ENCODE measurements at places on chromosomes 2 and 18.

DNA sequence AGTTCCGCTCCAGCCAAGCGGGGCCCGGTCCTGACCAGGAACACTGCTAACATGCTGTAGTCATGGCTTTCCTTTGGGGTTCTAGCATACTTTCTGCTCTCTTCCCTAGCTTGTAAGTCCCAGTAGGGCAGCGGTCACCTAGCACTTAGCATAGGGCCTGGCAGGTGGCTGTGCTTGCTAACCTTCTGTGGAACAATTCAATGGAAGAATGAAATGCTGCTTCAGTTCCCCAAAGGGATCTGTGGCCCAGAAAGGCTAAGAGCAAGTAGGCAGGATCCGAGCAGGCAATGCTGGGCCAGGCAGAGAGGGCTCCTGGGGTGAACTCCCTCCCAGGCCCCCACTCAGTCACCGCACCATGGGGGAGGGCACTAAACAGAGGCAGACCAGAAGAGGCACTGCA is 266.8 kb downstream of the CELF4 start:
- DNase-seq: no peak

DNA sequence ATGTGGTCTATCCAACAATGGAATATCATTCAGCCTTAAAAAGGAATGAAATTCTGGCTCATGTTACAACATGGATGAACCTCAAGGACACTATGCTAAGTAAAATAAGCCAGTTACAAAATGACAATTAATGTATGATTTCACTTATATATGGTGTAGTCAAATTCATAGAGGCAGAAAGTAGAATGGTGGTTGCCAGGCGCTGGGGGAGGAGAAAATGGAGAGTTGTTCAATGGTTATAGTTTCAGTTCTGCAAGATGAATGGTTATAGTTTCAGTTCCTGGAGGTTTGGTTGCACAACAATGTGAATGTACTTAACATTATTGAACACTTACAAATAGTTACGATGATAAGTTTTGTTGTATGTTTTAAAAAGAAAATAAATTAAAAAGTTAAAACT is 79.2 kb upstream of the IL1R2 start:
- DNase-seq: no peak

GRCh38 chr2:128563348-128563687 is 244.7 kb upstream of the HS6ST1 start:
- no peak for DNase-seq

- DNase-seq: no peak
Measured at GRCh38 chr18:61402726-61403125, 69.5 kb downstream of the CDH20 start.

- no peak for DNase-seq
Measured at GRCh38 chr2:33984131-33984530, 385.0 kb upstream of the FAM98A start.

DNA sequence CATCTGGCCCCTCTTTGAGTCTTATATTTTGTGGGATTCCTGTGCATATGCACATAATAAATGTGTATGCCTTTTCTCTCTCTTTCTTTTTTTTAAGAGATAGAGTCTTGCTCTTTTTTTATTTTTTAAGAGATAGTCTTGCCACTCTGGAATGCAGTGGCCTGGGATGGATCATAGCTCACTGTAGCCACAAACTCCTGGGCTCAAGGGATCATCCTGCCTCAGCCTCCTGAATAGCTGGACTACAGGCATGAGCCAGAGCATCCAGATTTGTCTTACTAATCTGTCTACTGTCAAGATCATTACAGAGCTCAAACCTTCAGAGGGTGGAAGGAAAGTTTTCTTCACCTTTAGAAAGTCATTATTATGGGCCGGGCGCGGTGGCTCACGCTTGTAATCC is 342.2 kb upstream of the LRRTM4 start:
- DNase-seq: no peak

DNA sequence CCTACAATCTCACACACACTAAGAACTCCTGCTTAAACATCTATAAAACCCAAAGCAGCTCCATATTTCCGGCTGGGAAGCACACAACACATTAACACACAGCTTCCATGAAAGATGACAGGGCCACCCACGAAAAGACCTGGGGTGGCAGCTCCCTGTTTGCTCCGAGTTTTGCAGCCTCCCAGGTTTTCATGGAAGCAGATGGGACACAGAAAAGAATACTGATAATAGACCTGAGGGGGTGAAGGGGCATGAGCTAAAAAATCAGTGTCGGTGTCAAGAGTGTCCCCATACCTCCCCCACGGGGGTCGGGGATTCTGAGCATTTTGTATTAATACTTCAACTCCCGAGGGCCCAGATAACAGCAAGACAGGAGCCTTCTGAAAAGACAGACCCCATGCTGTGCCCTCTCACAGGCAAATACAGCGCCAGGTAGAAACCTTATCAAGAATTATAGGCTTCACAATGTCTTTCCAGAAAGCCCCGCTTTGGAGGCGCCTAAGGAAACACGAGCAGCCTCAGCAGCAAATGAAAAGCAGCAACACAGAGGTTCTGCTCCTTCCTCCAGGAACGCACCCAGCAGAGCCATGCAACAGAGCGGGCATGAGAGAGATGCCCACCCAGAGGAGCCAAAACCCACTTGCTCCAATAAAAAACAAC is 50.5 kb downstream of the ZNF516 start:
- no peak for DNase-seq

- DNase-seq: no peak
Measured at GRCh38 chr2:23330214-23330613, 54.8 kb upstream of the KLHL29 start.

- DNase-seq: no peak
Measured at GRCh38 chr2:143071185-143071876, 57.9 kb upstream of the ARHGAP15 start.

- no peak for DNase-seq
Measured at GRCh38 chr2:120867290-120868241, 131.9 kb downstream of the GLI2 start.

All from NCI-H1105 (cell line).